ENCODE measurements at places on chromosomes 4 and X.

DNA sequence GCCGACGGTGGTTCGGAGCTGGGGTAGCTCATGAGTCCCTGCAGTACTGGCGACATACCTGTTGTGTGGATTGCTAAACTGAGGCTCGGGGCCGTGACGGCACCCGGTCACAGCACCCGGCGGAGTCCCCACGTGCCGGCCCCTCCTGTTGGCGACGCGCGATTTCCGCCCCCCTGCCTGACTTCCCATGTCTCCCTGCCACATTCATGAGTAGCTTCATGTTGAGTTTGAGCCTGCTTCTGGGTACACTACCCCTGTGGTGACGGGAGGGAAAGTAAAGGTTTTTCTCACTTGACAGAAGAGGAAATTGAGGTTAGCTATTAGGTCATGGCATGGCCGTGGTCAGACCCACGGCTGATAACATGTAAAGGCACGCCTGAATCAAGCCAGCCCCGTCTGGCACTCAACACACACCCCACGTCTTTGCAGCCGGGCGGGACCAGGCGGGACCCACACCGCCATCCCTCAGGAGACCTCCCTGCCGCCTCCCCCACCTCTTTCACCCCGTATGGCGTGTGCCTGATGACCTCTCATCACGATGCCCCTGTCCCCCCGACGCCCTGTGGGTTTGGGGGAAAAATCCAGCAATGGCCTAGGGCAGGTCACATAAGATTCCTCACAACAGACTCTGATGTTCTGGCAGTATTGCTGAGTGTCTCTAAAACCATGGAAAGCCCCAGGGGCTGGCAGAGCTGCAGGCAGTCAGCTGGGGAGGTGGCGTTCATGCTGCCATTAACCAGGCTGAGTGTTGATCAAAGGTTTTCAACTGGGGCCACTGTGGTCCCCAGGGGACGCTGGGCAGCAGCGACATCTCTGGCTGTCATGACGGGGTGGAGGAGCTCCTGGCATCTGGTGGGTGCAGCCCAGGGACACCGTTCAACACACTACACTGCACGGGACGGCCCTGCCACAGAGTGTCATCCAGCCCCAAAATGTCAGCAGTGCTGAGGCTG, 29.2 kb downstream of the P2RY8 start:
- no peak for DNase-seq

GRCh38 chrX:110226931-110227330, 91.0 kb downstream of the AMMECR1 start:
- no peak for DNase-seq

DNA sequence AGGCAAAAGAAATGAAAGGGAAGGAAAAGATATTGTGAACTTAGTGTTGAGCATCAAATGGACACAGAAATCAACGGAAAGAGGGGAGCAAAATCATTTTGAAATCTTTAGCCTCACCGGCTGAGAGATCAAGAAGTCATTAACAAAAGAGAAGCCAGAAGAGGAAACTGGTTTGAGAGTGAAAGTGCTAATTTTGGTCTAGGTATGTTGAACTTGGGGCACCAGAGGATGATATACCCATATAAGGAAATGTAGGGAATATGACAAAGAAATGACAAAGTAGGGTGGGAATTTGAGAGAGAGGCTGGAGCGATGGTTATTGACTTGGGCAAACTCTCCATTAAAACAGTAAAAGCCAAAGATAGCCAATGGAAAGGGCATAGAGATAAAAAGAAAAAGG, 183.4 kb upstream of the ATOH1 start:
- DNase-seq: no peak

DNA sequence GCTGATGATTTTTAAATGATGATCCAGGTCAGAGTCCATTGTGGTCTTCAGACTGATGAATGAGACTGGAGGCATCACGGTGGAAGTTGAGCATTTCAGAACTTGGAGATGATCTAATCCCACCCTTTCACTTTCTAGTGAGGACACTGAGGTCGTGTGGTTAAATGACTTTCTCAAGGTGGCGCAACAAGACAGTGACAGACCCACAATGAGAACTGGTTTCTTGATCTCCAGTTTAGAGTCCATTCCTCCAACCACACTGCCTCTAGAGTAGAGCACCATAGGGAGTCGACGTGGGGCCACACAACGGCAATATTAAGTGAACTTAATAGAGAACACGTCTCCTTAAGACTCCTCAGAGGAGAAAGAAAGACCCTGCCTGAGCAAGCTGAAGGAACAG, 381.0 kb downstream of the UNC5C start:
- no peak for DNase-seq

- DNase-seq: no peak
These were observed 67.1 kb upstream of the SPIN2A start for GRCh38 chrX:57204306-57204705.

DNA sequence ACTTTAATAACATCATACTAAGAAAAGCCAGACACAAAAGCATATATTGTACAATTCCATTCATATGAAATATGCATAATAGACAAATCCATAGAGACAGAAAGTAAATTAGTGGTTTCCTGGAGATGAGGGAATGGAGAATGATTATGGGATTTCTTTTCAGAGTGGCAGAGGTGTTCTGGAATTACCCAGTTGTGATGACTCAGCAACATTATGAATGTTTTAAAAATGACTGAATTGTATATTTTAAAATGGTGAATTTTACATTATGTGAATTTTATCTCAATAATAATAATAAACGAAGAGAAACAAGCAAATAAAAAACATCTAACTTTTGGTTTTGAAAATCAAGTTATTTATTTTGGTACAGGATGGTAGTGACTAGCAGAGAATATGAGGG, 11.2 kb downstream of the ZXDA start:
- DNase-seq: no peak

DNA sequence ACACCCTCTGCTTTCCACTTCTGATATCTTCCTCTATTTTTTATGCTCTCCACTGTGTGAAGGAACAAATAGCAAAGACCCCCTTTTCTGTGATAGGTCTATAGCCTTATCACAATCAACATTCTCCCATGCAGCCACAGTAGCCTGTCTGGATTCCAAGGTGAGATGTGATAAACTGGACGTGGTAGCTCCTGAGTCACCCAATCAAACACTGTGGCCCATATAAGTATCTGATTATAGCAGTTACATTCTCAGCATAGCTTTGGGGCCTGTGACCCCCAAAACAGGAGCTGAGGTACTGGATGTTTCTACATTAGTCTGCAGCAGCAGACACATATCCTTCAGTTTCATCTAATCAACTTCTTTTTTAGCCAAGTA, 172.7 kb upstream of the IGFBP7 start:
- no peak for DNase-seq

- no peak for DNase-seq
These were observed 420.3 kb downstream of the FAM47B start for GRCh38 chrX:35362866-35363265.

DNA sequence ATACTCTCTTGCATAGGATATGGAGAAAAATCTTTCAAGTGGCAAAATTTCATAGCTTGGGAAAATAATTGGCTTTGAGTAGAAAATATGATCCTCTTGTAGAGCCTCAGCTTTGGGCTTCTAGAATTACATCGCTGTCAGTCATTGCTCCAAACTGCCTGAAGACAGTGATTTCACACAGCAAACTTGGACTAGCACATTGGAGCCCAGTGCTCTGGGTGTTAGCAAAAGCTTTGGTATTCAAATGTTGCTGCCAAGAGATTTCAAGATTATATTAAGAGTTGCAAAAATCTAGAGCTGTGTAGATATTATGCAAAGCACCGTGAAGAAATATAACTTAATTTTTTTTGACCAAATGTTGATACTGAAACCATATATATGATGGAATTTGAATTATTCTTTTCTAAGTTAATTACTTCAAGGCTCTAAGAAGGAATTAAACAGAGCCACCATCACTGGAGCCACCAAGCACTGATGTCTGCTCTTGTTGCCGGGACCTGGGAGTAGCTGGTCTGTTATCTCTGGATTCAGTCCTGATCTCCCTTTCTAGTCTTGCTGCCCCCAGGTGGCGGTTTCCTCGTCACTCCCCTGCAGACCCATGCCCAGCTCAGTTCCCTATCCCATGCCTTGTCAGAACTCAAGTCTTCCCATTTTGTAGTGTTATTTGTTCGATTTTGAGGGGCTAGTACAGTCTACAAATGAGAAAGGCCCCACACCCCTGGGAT, 260.7 kb upstream of the SFRP2 start:
- no peak for DNase-seq

GRCh38 chrX:136063340-136064079, 78.3 kb downstream of the SLC9A6 start:
- peak; percentile 43 for DNase-seq

GRCh38 chr4:168879188-168879587, 130.9 kb downstream of the CBR4 start:
- DNase-seq: no peak

DNA sequence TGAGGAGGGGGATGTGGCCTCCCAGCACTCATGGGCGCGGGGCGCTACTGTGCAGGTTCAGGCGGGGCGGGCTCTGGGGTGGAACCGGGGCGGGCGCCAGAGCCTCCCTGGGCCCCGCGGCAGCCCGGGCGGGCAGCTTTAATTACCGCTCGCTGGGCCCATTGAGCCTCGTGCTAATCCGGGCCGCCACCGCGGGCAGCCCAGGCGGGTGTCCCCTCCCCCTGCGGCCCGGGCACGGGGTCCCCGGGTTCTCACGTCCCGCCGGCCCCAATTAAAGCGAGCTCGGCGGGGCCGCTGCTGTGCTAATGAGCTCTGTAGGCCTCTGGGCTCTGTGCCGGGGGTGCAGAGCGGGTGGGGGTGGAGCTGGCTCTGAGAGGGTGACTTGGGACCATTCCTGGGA, 22.8 kb upstream of the FGFR3 start:
- no peak for DNase-seq

GRCh38 chr4:87589531-87589930, 18.8 kb upstream of the DSPP start:
- no peak for DNase-seq

DNA sequence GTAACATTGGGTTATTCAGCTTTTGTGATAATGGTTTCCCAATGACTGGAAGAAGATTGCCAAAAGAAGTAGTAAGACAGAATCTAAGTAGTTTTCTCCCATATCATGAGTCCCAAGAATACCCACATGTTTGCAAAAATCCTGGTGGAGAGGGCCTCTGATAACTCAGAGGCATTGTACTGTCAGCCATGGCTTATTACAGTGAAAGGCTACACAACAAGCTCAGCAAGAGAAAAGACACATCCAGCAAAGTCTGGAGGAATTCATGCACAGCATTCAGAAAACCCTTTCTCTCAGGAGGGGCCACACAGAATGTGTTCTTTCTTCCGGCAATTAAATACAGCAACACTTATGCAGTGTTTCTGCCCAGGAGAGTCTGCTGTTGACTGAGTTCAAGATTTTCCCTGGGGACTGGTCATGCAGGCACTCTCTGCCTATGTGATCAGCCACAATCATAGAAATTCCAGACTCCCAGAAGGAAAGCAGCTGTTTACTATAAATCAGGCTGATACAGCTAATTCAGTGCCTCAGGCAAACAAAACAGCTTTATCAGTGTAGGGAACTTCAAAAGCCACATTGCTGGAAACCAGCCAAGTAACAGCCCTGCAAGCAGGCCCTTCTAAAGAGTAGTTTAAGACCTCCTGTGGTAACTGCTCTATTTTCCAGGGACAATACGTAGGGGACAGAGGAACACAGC, 937.1 kb downstream of the CCSER1 start:
- DNase-seq: no peak

- DNase-seq: no peak
These were observed 1196.7 kb downstream of the RAPGEF2 start for GRCh38 chr4:160299608-160300007.

DNA sequence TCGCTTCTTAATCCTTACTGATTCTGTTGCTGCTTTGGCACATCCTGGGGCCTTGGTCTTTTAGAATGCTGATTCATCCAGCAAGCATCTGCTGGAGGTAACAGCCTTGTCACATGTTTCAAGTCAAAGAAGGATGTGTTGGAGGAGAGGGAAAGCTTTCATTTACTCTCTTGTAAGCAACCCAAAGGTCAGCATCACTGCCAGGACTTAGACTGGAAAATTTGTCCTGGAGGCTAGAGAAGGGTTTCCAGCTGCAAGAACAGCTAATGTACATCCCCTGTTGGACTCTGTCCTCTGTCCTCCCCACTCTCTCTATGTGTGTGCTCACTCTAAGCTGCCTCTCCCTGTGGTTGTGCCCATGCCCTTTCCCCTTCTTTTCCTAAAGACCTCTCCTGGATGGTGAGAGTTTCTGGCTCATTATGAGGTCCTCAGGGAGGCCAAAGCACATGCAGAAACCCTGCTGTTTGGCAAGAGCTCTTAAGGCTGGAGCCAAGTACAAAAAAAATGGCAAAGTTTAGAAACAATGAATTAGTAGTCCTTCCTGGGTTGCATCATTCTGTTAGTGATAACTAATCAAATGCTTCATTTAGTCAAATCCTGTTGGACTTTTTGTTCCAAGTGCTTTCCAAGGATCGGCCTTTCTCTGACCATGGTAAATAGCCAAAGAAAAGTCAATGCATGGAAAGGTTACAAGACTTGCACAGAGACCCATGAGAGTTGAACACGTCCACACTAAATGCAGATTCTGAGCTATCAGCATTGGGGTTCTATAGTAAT, 13.4 kb upstream of the SRPX start:
- DNase-seq: no peak

DNA sequence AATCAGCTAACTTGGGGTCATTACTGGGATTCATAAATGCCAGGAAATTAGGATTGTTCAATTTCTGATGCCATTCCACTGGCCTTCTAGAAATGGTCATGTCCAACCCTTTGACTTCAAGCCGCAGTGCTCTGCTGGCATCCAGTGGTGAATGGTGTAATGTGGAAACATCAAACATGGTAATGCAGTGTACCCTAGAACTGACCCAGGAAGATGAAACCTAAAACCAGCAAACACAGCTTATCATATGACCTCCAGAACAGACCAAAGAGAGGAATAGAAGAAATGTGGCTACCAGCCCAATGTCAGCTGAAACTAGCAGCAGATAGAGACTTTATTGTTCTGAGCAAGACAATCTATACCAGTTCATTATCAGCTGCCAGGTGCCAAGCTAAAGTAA, 13.8 kb downstream of the CXCL13 start:
- no peak for DNase-seq

- DNase-seq: peak; percentile 31
These were observed 37.9 kb downstream of the RAP2C start for GRCh38 chrX:132181364-132181763.

GRCh38 chr4:47913861-47914219, 543 bp downstream of the NFXL1 start:
- DNase-seq: peak; percentile 63

DNA sequence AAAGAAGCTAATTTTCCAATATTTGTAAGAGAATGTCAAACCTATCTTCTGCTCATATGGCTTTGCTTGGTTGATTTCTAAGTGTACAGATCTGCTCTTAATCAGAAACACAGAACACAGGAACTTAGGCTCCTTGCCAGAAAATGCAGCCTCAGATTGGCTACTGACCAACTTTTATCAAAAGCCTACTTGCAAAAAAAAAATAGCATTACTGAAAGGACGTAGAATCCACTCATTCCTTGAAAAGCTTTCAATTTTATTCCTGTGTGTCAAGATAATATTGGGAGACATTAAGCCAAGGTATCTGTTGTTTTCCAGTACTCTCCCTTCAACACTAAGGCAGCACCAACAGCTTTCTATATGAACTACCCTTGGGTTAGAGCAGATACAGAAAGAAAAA, 127.6 kb upstream of the INTU start:
- DNase-seq: no peak
